ENCODE measurements at places on chromosomes 1 and 21.

DNA sequence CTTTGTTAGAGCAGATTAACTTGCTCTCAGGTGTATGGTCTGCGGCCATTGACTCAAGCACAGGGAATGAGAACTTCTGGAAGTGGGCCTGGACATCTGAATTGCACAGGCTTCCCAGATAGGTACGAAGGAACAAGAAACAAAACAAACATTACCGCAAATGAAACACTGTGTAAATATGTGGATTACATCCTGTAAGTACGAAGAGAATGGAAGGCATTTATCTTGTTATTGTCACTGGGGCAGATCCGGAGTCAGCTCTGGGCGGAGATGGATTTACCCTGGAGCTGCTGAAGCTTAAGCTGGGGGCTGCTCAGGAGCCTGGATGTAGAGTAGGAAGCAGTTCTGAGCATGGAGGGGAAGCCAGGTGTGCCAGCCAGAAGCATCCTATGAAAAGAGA, 6.8 kb downstream of the HES2 start:
- DNase-seq, result no peak

DNA sequence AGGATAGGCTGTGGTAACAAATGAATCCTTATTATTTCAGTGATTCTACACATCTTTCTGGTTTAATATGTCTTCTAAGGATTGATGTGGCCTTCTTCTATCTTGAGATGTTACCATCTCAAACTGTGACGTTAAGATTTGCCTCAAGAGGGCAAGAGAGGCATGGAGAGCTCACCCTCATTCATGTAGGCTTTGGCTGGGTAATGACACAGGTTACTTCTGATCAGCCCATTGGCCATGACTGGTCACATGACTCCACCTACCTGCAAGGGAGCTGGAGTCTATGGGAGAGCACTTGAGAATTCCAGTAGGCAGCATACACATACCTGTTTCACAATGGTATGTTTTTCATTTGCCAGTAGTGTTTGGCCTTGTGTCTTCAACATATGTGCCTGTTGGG, 30.0 kb downstream of the CACHD1 start:
- DNase-seq, result no peak

DNA sequence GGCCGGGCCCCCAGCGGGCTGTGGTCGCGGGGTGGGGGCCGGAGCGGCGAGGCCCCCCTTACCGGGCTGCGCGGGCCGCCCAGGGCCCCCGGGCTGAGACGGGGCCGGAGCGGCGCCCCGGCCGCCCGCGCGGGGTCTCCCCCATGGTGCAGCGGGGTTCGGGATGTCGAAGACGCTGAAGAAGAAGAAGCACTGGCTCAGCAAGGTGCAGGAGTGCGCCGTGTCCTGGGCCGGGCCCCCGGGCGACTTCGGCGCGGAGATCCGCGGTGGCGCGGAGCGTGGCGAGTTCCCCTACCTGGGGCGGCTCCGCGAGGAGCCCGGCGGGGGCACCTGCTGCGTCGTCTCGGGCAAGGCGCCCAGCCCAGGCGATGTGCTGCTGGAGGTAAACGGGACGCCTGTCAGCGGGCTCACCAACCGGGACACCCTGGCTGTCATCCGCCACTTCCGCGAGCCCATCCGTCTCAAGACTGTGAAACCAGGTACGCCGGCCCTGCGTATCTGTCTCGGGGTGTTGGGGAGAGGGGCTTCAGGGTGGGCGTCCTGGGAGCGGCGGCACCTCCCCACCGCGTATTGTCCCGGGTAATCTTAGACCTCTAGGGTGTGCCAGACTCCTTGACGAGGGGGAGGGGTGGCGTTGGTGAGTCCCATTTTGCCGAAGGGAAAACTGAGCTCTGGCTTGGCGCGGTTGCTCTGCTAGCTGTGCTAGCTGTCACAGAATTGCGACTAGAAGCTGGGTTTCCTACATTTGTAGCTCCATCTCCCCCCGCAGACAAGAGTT, 745 bp downstream of the MAGI3 start:
- DNase-seq, result peak; percentile 79

DNA sequence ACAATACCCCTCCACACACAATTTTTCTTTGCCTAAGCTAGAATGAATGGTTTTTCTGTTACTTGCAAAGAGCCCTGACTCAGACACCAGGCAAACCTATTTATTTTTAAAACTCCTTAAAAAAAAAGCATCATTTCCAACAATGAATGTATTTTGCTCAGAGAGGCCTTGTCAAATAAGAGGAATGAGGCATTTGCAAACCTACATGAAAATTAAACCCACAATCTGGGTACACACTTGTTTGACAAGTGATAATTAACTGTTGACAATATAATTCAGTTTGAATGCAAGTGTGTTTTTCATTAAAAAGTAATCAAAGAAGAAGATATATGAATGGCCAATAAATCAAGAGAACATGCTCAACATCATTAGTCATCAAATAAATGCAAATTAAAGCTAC, 339.5 kb downstream of the PTPRU start:
- DNase-seq, result no peak

DNA sequence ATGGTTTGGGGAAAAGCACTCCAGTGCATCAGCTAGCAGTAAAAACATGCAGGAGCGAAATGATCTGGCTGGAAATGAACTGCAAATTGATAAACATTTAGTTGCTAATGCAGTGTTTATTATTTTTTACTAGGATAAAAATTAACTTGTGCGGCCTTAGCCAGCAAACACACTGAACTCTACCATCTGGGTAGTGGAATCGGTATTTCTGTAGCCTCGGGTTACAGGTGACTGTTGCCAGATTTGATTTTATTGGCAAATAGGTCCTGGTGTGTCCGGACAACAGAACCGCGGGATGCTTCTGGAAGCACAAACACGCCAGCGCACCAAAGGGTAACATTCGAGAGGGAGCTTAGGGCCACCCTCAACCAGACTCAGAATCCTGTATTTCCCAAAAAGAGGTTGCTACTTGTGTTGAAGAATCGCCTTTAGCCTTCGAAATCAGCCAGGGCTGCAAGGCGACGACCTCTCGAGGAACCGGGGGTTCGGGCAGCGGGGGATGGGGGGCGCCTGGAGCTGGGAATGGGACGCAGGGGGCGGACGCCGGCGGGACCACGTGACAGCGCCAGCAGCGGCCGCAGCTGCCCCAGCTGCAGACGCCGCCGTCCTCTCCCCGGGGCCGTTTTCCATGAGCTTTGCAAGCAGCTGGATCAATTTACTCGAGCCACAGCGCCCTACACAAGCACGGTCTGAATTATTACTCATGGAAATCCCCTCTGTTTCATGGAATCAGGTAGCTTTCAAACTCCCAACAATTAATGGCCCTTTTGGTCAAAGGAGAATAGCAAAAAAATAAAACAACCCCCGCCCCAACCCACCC, 158.8 kb downstream of the TOMM20 start:
- DNase-seq, result peak; percentile 76

DNA sequence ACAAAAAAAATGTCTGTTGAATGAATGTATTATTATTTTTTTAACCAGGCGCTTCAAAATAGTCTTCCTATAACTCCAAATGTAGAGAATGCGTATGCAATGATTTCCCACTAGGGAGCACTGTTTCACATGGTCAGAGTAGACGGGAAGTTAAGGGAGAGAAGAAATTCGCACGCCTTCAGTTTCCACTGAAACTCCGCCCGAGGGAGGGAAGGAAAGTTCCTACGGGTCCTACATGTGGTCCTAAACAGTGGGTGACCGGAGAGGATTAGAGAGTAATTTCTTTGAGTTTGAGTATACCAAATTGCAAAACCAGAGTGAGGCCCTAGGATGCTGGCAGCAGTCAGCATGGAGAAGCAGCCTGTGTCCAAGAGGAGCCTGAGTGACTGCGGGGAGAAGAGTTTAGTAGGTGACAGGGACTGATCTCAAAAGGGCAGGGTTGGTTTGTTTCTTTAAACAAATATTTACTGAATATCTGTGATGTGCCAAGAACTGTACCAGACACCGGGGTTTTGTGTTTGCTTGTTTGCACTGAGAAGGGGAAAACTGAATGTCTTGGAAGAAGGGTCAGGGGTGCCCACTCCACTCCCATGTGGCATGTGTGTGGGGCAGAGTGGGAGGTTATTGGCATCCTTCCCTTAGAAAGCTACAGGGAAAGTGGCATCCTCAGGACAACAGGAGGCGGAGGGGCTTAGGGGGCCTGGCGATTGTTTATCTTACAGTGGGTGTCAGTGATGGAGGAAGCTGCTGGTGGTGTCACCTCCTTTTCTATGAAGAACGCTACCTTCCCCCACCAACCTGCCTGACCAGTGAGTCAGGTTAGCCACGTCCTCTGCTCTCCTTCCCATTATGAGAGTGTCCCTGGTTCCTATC, 22.8 kb downstream of the RNU5D-1 start:
- DNase-seq, result no peak

- no peak for DNase-seq
These were observed 312 bp downstream of the KIAA2013 start for GRCh38 chr1:11925938-11926292.

DNA sequence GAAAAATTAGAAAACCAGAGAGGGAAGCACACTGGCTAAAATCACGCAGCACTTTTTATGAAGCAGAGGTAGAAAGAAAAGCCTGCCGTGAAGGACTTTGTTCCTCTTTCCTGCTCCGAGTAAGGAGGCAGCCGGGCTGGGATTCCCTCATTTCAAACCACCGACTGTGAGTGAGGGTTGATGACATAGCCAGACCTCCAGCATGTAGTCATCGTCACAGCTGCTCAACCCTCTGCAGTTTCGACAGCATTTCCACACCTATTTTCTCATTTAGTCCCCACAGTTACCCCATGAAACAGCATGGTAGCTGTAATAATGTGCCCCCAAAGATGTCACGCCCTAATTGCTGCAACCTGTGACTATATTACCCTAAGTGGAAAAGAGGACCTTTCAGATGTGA, 35.3 kb downstream of the FCRL5 start:
- no peak for DNase-seq

DNA sequence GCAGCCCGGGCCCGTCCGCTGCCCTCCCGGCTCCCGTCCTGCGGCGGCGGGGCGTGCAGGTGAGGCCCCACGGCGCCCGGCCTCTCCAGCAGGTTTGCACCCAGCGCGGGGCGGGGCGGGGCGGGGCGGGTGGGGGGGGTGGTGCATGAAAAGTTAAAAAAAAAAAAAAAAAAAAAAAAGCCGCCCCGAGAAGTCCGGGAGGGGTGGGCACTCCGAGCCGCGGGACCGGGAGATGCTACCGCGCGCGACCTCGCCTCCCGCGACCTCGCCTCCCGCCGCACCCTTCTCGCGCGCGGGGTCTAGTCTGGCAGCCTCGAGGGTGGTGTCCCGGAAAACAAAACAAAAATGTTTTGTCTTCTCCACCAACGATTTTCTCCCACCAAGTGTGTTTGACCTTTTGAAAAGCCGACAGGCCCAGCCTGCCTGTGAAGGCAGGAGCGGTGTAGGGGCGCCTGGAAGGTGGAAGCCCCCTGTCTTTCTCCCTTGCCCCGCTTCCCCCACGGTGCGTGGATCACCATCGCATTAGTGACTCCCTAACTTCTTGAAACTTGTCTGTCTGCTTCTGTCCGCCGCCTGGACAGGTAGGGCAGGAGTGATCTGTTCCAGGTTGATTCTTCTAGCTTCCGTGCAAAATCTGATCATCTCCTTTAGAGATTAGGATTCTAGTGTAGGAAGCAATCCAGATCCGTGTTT, 569 bp downstream of the RCAN3 start:
- DNase-seq, result peak; percentile 48

DNA sequence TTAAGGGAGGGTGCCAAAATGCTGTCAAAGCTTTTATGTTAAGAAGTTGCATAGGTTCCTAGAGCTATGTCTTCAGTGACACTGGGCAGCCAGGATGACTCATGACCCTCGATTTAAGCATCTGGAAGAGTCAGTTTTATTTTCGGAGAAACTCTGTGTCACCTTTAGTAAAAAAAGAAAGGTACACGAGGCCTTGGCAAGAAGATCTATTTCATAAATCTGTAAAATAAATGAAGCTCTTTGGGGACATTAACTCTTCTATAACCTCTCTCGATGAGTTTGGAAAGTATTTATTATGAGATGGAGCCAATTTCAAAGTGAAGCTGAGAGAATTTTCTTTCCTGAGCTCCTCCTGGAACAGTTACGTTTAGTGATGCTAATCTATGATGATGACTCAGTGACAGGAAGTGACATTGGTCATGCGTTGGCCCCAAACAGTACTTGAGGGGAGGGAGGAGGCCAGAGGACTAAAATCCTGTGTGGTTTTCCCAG, 156.5 kb downstream of the HLX start:
- no peak for DNase-seq

- no peak for DNase-seq
These were observed 462.4 kb upstream of the RGS18 start for GRCh38 chr1:191695865-191696264.

DNA sequence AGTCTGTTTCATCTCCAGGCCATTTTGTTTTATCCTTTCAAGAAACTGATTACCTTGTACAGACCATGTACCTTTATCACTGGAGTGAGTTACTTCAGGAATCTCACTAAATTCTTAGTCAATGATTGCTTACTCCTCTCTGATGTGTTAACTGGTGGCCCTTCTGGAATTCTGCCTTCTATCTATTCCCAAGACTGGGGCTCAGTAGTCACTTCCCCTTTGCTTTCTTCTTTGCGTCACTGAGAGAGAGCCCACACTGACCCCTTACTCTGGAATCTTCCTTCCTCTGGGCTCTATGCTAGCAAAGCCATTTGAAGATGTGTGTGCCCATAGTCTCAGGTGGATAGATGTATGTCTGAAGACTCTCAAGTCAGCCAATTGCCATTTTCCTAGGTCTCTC, 34.6 kb downstream of the XCL2 start:
- DNase-seq, result no peak

All from right kidney (tissue), 9 donors.